ENCODE measurements at places on chromosomes 3 and 15. TPM values are rescaled to one million over a fixed set of nuclear protein-coding genes. Genes with fewer than 3 reads are reported as not detected.

DNA sequence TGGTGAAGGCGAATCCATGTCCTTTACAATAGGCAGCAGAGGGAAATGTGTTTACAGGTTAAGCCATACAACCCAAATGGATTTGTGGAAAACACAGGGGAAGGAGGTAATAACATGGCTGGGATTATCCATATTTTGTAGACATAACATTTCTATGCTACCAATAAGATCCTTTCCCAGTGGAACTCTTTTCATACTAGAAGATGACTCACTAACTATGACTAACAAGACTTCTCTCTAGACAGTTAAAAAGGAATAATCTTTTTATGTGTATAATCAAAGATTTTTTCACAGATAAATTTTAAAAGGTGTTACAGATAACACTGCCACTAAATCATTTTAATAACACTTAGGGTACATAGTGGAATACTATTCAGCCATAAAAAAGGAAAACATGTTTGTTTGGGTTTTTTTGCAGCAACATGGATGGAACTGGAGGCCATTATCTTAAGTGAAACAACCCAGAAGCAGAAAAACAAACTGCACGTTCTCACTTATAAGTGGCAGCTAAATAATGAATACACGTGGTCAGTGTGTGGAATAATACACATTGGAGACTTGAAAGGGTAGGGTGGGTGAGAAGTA is 39.6 kb downstream of the VPS13C start:
- DNase-seq: no peak

GRCh38 chr3:42489937-42490227 is 12.6 kb upstream of the VIPR1 start:
- DNase-seq: no peak

STRA6 gene
- polyA plus RNA-seq: 1.4 TPM

CIDEC gene
- polyA plus RNA-seq: 0.50 TPM

GOLGA8A gene
- 24.2 TPM for polyA plus RNA-seq

DNA sequence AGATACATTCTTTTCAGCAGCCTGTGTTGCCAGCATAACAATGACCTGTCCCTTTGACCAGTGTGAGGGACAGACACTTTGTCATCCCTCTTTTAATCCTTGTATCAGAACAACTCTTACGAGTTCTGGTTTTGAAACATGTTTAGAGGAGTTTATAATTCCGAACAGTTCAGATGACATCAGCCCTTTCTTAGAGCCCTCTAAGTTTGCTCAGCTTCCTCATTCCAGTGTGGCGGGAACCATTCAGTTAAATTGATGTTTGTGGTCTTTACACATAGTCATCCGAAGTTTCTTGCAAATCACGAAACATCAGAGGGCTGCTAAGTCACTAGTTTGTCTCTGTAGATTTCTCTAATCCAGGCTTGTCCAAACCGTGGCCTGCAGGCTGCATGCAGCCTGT is 102.5 kb downstream of the AKAP13 start:
- DNase-seq: peak; percentile 59

GRCh38 chr3:31917303-31918005 is 63.6 kb downstream of the OSBPL10 start:
- peak; percentile 42 for DNase-seq

CCR1 gene
- polyA plus RNA-seq: 3.8 TPM

NCBP2 gene
- polyA plus RNA-seq: 76.1 TPM

MYL3 gene
- 575 TPM for polyA plus RNA-seq

SLC12A8 gene
- polyA plus RNA-seq: 0.91 TPM
